ENCODE measurements at places on chromosomes 12 and 14.

GRCh38 chr12:99146185-99146584, 501.1 kb downstream of the APAF1 start:
- DNase-seq, result no peak

DNA sequence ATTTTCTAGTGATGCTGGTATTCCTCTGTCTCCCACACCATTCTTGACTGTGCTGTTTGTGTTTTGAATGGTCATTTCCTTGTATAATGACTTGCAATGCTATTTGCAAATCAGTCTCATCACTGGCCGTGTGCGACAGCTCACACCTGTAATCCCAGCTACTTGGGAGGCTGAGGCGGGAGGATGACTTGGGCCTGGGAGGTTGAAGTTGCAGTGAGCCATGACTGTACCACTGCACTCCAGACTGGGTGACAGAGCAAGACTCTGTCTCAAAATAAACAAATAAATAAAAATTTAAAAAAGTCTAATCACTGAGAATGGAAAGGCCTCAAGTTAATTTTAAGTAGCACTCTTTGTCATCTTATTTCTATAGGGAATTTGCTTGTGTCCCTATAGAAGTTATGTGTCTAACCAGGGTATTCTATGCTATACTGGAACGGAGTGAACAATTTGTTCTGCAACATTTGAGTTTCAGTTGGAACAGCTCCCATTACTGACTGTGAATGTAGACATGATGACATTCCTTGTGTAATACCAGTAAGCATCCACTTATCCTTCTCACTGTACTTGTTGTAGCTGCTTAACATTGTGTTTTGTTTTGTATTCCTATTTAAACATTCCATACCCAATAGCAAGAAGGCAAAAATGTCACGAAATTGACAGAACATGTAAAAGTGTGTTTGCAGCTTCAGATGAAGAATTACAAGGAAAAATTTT, 126.3 kb downstream of the MGST1 start:
- no peak for DNase-seq

DNA sequence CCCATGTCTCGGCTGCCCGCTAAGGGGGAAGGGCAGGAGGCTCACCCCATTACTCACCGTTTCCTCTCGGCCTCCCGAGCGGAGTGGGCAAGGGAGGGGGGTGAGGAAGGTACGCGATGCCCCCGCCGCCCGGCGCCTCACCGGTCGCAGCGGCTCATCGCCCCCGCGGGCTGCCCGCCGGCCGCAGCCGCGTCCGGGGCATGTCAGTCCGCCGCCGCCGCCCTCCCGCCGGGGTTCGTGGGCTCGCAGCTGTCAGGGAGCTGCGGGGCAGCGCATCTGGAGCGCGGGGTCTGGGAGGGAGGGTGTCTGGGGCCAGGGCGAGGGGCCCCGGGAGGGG, 461 bp downstream of the SLC8A3 start:
- DNase-seq, result no peak

GRCh38 chr12:94650143-94651056, at the start of gene TMCC3:
Gene TMCC3 (minus strand): TSS chr12:94650557. CDS start chr12:94650430, 127 bp downstream.
- DNase-seq, result peak; percentile 67

GRCh38 chr12:642633-643474, 20.4 kb downstream of the NINJ2 start:
- DNase-seq, result peak; percentile 87

GRCh38 chr14:55964091-55964490, 154.1 kb upstream of the PELI2 start:
- DNase-seq, result no peak

All from left cardiac atrium (tissue), 4 donors.